AML-193 (cell line): ENCODE measurements at places on chromosomes 5 and 9.

- no peak for DNase-seq
These were observed 21.0 kb downstream of the NIPBL start for GRCh38 chr5:36897616-36898015.

GRCh38 chr9:120032639-120033038, 547.3 kb downstream of the CDK5RAP2 start:
- no peak for DNase-seq

DNA sequence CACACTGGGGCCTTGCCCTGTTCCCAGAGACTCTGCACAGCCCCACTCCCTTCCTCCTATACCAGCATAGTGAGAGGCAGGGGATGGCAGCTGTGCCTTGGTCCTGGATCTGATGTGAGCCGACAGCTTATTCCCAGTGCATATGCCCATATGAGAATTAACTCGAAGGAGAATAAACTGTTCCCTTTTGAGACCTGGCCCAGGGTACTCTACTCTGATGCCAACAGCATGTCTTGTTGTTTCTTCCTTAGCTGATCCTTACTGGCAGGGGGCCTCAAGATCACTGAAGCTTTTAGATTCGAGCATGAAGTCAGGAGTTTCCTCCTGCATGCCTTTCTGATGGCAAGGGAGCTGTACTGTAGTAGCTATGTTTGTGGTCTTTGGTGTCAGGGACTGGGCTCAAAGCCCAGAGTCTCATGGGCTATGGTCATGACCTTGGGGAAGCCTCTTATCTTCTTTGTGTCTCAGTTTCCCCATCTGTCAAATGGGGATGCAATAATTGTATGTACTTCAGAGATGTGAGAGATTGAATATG, 57.1 kb downstream of the DOCK2 start:
- no peak for DNase-seq

GRCh38 chr5:120765189-120765588, 301.1 kb downstream of the PRR16 start:
- DNase-seq = no peak

- DNase-seq = peak; percentile 63
These were observed 175.1 kb upstream of the DAB2 start for GRCh38 chr5:39599721-39600431.

GRCh38 chr9:101458963-101459631, 23.5 kb upstream of the ALDOB start:
- DNase-seq = peak; percentile 76

DNA sequence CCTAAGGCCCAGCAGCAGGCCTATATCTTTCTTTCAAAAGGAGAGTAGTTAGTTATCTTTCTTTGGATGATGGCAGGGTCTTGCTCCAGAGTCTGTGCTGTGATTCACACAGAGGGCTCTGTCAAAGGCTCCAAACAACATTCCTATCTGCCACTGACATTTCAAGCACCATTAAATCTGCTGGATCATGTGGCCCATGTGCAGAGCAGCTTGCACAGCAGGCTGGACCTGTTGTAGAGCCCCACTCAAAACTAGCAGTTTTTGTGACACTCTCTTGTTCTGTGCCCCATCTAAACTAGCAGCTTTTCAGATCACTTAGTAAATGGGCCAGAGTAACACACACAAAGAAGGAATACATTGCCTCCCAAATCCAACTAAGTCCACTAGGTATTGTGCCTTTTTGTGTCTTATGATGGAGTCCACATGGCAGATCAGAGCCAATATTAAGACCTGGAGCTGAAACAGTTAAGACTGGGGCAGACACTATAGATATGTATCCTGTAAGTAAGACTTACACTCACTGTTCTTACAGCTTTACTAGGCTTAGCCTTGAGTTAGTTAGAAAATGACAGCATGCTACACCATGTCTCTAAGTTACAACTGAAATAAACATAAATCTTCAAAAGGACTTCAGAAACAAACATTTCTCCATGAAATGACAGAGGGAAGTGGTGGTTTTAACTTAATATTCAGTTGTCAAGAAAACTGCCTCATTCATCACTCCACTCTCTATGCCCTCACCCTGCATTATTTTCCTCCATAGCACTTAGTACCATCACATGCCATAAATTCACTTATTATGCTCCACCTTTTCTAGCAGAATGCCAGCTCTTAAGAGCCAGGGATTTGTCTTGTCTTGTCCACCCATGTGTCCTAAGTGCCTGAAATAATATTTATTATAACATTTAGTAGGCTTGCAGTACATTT, 400.9 kb downstream of the RAB3C start:
- DNase-seq = no peak

DNA sequence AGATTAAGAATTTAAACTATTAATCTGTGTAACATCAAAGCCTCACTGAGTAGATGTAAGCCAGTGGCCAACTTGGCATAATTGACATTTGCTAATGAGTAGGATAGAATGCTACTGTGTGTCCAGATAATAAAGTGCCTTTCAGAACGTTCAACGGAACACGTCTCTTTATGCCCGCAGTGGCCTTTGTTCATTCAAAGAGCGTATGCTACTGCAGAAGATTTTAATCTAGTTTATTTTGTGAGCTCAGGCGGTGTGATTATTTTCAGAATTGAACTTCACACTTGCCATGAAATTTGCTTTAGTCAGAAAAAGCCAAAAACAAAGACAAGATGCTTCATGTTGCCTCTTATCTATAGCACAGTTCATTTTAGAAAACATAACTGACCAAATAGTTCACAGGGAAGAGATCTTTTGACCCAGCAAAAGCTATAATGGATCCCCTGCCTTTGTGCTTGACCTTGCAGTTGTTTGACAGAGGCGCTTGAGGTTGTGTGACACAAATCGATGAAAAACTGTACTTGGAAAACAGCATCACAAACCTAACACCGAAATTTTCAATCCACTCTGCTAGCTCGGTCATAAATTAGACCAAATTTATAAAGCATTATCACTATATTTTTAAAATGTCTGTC, 530.9 kb upstream of the TYRP1 start:
- no peak for DNase-seq

GRCh38 chr5:73827106-73827450, 201.1 kb downstream of the ARHGEF28 start:
- DNase-seq = no peak

GRCh38 chr5:170303549-170303948, 6.0 kb upstream of the LCP2 start:
- DNase-seq = no peak

DNA sequence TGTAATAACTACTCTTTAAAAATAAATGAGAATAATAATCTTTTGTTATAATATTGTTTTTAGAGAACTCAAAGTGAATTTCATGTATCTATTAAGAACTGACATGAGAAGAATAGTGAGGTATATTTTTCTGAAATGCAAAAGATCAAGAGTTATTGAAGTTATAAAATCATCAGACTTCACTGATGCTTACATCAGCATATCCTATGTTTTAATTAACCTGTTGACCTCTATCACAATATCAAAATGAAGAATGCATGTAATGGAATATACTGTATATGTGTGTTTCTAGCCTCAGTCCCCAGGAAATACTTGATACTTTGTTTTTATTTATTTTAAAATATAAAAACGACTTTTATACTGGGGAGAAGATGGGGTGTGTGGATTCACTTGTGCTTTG, 533.1 kb downstream of the KCTD16 start:
- DNase-seq = no peak

DNA sequence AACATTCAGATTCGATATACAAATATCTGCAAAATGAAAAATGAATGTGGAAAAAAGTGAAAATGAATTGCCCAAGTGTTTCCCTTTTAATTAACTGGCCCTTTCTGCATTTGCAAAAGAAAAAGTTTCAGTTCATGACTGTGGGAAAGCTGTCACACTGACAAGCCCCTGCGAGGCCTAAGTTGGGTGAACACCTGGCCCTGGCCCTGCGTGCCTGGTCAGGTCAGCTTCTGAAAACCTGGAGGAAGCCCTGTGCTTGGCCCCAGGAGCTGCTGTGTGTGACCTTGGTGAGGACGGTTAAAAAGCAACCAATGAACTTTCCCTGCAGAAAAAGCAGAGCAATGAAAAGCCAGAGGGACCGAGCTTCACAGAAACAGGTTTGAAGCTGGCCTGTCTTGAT, 41.0 kb upstream of the SHC3 start:
- no peak for DNase-seq

DNA sequence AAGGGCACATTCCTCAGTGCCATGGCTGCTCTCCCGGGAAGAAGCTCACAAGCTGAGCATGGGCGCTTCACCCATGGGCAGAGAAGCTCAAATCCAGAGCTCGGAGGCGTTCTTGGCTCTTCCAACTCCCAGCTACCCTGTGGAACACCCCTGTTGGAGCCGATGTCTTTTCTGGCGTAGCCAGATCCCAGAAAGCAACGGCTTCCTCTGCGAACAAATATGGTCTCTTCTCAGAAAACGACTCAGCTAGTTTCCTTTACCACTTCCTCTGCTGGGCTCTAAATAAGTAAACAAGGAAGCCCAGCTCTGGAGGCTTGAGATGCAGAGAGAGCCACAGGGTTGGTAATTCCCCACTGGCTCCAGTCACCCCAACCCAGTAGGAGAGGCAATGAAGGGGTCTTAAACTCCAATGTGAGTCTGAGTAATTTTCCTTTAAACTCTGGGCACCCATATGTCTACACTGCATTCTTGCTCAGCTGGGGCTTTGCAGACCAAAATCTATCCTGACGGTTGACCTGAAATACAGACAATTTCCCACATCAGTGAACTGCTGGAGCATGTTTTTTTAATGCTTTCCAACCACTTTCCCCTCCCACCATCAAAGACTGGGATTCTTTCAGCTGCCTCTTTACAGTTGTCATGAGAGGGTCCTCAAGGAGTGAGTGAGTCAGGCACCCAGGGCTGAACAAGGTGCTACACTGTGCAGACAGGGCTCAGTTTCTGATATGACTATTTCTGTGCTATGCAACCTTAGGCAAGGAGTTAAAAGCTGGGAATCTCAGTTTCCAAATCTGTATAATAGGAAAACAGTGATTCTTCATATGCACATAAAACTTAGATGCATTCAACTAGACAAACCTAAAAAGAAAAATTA, at the start of gene LCP2:
LCP2 (minus strand) TSS at position 189 of the 874 bp plus-strand sequence; CDS start at position 23, 166 bp downstream.
- peak; percentile 77 for DNase-seq

DNA sequence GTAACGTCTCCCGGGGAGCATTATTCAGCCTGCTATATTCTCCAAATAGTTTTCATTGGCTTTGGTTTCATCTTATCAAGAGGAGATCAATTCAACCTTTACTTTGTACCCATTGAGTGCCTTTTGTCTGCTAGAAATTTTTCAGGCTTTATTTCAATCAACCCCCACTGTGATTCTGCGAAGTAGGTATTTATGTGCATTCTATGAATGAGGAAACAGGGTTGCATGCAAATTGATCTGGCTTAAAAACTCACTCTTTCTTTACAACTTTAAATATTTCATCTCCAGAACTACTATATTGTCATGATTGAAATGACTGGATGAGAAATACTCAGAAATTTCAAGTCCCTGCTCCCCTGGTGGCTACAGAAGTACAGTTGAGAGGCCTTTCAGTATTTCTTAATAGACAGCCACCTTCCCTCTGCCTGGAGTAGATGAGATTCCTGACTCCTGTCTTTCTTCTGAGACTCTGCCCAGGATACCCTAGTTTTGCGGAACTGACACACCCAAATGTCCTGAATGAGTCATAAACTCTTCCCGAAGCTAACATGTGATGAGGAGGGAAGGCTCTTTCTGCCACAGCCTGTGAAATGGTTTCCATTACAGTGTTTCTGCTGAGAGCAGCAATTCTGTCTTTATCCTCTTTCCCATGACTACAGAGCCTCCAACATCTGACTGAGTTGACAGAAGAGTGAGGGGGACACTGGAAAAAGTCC, 52.6 kb upstream of the TNC start:
- DNase-seq = no peak

DNA sequence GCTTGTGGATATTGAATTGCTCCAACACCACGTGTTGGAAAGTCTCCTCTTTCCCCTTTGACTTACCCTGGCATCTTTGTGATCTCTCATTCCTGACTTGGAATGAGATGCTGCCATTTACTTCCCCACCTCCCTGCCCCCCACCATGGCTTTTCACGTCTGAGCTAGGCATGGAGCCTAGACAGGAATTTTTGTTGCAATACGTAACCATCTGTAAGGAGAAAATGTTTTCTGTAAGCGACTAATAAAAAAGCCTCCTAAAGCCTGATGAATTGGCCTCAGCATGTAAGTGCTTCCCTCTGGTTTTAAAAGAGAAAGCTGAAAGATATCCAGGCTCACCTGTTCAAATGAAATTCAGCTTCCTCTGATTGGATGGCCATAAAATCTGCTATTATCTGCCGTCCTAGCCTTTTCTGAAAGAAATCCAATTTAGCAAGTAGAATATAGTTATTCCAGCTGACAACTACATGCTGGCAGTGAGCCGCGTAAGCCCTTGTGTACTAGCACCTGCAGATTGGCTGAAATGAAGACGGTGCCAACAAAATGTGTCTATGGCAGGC, 200.1 kb downstream of the NSG2 start:
- no peak for DNase-seq

DNA sequence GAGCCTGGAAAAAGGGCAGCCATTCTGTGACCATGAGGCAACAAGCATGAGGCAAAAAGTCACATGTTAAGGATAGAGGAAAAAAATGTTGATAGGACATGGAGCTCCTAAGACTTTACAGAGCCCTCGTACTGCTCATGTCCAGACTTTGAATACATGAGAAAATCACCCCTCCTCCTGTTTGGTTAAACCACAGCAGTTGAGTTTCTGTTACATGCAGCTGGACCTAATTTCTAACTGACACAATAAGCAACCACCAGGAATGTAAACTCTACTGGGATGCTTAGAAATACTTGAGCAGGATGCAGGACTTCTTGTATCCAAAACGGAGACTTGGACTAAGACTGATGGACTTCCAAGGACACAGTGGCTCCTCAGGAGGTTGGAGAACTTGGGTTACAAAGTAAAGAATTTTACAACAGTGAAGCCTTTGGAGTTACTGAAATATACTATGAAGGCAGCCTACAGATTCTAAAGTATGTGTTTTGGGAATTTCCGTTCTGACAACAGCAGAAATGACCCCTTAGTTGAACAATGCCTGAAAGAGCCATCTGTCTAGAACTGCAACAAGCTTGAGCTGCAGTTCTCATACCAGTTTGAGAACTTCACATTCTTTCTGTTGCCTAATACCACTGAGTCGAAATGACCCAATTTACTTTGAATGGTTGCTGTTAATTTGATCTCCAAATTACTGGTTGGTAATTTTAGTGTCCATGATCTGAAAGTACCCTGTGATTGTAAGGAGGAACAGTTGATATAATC, 268.9 kb downstream of the PIK3R1 start:
- DNase-seq = no peak

GRCh38 chr9:135552698-135553171, 6.8 kb downstream of the OBP2A start:
- DNase-seq = no peak

GRCh38 chr5:43642428-43642827, 39.4 kb downstream of the NNT start:
- DNase-seq = no peak

GRCh38 chr9:33851301-33851700, 34.3 kb downstream of the UBE2R2 start:
- no peak for DNase-seq

DNA sequence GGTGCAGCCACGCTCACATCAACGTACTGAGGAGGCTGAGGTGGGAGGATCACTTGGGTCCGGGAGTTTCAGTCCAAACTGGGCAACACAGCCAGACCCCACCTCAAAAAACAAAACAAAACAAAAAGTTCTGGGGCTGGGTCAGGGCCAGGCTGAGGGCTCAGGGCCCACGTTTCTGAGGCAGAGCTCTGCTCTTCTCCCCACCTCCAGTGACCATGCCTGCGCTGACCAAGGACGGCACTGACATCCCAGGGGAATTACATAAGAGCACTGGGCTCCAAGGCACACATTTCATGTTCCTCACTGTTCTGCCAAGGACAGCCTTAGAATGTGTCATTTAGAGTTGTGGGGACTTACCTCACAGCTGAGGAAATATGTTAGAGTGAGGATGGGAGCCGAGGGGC, 40.4 kb upstream of the TESK1 start:
- no peak for DNase-seq
